ENCODE measurements at places on chromosomes 13 and 19. TPM values are rescaled to one million over a fixed set of nuclear protein-coding genes. Genes with fewer than 3 reads are reported as not detected.

The ZNF83 gene
- 34.4 TPM for total RNA-seq

The COL5A3 gene
- total RNA-seq = not detected

- DNase-seq = no peak
Measured at GRCh38 chr19:2793126-2793525, 7.8 kb downstream of the THOP1 start.

The HCST gene
- not detected for total RNA-seq

The ZNF383 gene
- 3.0 TPM for total RNA-seq

- no peak for DNase-seq
Measured at GRCh38 chr19:1980091-1980808, 35.3 kb downstream of the BTBD2 start.

- DNase-seq = no peak
Measured at GRCh38 chr13:78660495-78660857, 1.5 kb upstream of the OBI1 start.

DNA sequence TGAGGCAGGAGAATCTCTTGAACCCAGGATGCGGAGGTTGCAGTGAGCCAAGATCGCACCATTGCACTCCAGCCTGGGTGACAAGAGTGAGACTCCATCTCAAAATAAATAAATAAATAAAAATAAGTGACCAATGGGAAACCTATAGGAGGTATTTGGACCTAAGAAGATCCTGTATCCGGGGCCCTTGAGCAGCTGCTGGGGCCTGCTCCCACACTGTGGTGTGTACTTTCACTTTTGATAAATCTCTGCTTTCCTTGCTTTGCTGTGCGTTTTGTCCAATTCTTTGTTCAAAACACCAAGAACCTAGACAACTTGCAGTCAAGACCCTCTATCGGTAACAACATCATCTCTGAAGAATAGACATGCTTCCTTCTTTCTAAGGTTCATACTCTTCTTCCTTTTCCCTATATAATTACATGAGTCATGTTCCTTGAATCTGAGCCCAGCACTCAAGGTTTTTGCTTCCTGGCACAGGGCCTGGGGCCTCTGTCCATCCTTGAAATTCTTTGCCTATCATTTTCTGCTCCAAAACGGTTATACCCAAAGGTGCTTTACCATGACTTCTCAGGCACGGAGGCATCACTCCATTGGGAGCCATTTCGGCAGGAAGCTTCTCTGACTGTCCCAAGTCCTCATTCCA lies 14.2 kb upstream of the PNMA8C start:
- no peak for DNase-seq

GRCh38 chr19:51546650-51547396 lies 15.4 kb upstream of the SIGLEC6 start:
- peak; percentile 96 for DNase-seq

The GAS6 gene
- total RNA-seq = 127 TPM

The YJEFN3 gene
- 0.28 TPM for total RNA-seq

The PLIN4 gene
- total RNA-seq = under 0.01 TPM

DNA sequence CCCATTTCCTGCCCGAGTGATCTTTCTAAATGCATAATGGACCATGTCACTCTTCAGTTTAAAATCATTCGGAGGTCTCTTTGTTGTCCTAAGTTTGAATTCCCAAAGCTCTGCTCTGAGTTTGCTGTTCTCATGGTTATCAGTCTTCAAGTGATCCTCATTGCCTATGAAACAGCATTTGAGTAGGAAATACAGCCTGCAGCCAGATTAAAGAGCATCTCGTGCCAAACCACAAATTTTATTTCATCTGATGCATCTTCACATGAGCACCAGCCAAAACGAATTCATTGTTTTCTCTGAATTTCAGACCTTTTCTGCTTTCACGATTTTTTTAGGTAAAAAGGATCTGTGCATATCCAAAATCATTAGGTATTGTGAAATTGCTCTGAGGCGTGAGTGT lies 299.6 kb downstream of the TDRD3 start:
- no peak for DNase-seq

- no peak for DNase-seq
Measured at GRCh38 chr19:14758816-14759215, 19.5 kb downstream of the ADGRE2 start.

DNA sequence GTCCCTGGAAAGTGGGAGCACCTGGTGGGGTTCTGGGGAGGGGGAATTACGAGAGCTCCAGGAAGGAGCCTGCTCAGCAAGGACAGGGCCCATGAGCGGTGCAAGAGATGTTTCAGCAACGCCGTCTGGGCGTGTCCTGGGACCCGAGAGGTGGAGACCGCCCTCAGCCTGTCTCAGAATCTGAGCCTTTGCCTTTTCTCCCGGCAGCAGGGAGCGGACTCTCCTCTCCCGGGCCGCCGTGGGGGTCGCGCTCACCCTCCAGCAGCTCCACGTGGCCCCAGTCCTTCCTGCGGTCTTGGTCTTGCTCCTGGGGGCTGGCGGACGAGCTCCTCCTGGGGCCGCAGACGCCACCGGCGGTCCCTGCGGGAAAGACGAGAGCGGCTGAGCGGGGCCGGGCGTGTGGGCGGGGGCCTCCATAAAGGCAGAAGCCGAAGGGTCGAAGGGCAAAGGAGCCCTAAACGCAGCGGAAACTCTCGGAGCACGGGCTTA lies 714 bp downstream of the POLRMT start:
- DNase-seq = no peak

GRCh38 chr13:41706152-41706551 lies 248.8 kb downstream of the RGCC start:
- no peak for DNase-seq

GRCh38 chr13:60094385-60095088 lies 69.2 kb downstream of the DIAPH3 start:
- no peak for DNase-seq

The KRTDAP gene
- not detected for total RNA-seq

DNA sequence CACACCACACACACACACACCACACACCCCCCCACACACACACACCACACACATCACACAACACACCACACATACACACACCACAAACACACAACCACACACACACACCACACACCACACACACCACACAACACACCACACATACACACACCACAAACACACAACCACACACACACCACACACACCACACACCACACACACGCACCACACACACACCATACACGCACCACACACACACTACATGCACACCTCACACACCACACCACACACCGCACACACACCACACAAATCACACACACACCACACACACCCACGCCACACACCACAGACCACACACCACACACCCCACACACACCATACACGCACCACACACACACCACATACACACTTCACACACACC lies 83.5 kb downstream of the ZNF557 start:
- DNase-seq = no peak

The ZNF888 gene
- 9.1 TPM for total RNA-seq

- no peak for DNase-seq
Measured at GRCh38 chr19:33412601-33413425, 39.3 kb downstream of the CEBPG start.

The ZNF568 gene
- total RNA-seq = 12.1 TPM

- DNase-seq = peak; percentile 97
Measured at GRCh38 chr13:28718543-28719226, at the start of gene SLC46A3. Gene SLC46A3 (minus strand): TSS chr13:28718970. CDS start chr13:28717998, 972 bp downstream.

DNA sequence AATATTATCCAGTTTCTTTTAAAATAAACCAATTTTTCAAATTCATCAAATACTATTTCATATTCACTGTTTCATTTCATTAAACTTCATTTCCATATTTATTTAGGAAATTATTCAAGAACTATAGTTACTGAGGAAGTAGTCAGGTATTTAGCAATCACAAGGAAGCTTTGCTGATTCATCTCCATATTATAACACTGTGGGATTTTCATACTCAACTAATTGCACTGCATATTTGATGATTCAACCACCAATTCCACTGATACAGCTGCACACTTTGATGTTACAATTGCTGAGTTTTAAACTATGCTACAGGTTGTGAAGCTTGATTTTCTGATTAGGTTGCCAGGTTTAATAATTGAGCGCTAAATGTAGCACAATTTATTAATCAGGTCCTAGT lies 556.8 kb upstream of the SLITRK1 start:
- no peak for DNase-seq

The TEKTIP1 gene
- not detected for total RNA-seq

DNA sequence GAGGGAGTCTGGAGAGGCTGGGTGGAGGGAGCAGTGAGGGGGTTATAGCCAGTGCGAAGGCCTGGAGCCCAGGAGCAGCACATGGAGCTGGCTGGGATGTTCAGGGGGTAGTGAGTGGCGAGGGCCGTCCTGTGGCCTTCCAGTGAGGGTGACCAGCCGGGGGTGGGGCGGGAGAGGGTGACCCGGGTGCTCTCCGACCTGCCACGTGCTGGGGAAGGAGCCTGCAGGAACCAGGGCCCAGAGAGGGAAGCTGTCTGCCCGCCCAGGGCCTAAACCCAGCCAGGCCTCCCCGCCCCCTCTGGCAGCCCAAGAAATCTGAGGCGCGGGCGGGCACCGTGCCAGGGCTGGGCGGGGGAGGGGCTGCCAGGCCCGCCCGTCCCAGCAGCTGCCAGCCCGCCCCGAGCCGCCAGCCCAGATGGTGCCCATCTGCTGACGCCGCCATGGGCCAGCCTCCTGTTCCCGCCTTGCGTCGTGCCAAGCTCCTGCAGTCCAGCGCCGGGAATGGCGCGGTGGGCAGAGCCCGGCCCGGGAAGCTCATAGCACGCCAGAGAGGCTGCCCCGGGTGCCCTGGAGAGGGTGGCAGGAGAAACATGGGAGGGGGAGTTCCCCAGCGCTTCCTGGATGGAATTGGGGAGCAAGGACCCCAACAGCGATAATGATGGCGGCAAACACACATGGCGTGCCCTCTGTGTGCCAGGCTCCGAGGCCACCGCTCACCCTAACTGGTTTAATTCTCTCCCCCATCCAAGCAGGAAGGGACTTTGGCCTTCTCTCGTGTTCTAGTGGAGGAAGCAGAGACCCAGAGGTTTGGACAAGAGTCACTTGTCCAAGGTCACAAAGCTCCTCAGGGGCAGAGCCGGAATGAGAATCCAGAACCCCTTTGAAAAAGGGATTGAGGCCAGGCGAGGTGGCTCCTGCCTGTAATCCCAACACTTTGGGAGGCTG lies 21.5 kb downstream of the NFIC start:
- no peak for DNase-seq

DNA sequence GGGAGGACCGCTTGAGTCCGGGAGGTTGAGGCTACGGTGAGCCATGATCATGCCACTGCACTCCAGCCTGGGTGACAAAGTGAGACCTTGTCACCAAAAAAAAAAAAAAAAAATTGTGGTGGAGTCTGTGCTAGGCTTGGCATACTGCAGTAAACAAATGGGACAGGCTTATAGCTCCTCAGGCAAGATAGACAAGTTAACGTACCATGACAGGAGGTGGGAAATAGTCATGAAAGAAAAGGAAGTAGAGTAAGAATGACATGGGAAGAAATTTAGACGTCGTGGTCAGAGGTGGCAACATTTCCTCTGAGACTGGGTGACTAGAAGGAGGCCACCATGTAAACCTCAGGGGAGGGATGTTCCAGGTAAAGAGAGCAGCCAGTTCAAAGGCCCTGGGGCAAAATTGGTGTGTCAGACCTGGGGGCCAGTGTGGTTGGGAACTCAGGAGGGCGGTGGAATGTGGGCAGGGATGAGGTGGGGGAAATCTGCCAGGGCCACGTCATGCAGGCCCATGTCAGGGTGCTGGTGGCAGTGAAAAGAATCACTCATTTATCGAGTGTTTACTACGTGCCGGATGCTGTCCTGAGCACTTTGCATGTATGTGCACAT lies 5.6 kb downstream of the SNRPA start:
- no peak for DNase-seq

The KLK15 gene
- not detected for total RNA-seq

- no peak for DNase-seq
Measured at GRCh38 chr19:18610556-18611326, 1.9 kb upstream of the TMEM59L start.

GRCh38 chr13:30659980-30660379 lies 42.3 kb downstream of the USPL1 start:
- DNase-seq = no peak

The CADM4 gene
- total RNA-seq = 4.3 TPM

GRCh38 chr13:38386421-38386820 lies 36.8 kb downstream of the UFM1 start:
- no peak for DNase-seq

DNA sequence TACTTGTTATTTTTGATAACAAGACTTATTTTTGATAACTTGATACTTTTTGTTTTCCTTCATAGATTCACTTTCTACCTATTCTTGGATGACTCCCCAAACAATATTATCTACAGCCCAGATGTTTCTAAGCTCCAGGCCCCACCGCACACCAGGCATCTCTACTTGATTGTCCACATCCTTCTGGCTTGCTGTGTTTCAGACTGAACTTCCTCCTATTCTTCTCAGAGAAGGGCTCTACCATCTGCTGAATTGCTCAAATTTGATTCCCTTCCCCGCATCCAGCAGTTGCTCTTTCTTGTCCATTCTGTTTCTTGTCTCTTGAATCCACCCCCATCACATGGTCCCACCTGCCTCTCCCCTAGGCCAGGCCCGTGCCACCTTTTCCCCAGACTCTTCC lies 13.0 kb downstream of the NUDT15 start:
- no peak for DNase-seq

The HIPK4 gene
- total RNA-seq = not detected

The RGS9BP gene
- 0.42 TPM for total RNA-seq
